ENCODE measurements at places on chromosomes 3 and 15.
A peak's percentile ranks its signal among the peaks of the same experiment; 100 is the strongest.

GRCh38 chr3:37223141-37223558 is 48.8 kb upstream of the LRRFIP2 start:
- no peak for DNase-seq

DNA sequence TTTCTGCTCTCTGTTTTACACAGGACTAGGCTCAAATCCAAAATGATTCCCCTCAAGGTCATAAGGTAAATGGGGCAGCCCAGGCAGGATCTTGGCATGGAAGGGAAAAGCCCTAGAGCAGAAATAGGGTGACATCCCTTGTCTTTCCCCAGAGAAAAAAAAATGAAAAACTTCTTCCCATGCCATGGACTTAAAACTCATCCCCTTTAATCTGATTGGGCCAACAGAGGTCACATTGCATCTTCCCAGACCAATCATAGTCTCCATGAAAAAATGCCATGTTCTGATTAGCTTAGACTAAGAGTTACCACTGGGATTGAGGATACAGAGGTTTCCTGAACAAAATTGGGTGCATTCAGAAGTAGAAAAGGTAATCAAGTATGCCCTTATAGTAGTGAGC is 241.3 kb upstream of the LRTM1 start:
- DNase-seq = no peak

- DNase-seq = no peak
Observed at GRCh38 chr3:5294356-5294755, 106.8 kb downstream of the EDEM1 start.

- DNase-seq = no peak
Observed at GRCh38 chr15:78265752-78266224, 1.4 kb downstream of the DNAJA4 start.

GRCh38 chr3:155281912-155282311 is 11.6 kb downstream of the STRIT1 start:
- no peak for DNase-seq

DNA sequence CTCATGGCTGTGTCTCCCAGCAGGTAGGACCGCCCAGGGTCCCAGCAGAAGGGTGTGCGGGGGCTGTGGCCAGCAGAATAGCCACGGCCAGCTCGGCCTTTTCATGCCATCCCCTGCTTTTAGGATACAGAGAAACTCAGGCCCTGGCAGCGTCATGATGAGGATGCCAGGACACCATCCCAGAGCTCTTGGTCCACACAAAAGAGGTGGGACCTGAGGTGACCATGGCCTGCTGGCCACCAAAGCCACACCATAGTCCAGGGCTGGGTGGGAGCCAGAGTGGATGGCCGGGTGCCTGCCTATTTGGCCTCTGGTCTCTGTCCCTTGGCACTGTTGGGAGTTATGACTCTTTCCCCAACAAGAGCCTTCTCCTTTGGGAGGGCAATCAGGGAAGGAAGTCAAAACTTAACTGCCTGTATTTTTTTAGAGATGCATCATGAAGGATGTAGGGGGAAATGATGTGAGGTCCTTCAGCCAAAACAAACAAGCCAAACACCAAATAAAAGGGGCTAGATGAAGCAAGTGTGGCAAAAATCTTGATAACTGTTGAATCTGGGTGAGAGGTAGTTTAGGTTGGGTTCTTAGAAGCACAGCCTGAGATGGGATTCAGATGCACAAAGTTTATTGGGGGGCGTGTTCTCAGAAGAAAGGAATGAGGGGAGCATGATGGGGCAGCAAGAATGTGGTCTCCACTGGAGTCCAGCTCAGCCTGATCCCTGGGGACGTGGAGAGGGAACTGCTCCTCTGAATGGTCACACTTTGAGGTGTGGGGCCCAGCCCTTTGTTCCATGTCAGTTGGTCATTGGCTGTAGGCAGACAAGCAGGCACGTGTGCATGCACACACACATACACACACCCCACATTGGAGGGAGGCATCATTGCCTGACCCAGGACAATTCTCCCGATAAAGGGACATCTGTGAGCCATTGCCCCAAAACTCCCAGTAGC is 33.2 kb downstream of the SMAD6 start:
- DNase-seq = no peak

DNA sequence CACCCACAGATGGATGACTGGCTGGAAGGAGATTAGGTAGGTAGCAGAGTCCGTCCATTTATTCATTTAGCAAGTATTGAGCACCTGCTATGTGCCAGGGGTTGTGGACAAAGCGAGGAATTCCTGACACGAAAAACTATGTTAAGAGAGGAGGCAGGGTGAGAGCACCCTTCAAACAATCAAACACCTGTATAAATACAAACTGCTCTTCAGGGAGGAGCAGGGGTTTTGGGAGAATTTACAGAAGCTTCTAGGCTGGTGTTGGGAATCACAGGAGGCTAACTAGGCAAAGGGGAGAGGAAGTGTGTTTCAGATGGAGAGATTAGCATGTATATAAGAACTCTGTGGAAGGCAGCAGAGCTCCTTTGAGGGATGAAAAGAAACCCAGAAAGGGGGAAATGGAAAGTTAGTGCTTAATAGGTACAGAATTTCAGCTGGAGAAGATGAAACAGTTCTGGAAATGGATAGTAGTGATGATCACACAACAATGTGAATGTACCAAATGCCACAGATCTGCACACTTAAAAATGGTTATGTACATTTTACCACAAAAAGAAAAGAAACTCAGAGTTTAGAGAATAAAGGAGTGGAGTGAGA is 805 bp upstream of the SEC22C start:
- DNase-seq = no peak

DNA sequence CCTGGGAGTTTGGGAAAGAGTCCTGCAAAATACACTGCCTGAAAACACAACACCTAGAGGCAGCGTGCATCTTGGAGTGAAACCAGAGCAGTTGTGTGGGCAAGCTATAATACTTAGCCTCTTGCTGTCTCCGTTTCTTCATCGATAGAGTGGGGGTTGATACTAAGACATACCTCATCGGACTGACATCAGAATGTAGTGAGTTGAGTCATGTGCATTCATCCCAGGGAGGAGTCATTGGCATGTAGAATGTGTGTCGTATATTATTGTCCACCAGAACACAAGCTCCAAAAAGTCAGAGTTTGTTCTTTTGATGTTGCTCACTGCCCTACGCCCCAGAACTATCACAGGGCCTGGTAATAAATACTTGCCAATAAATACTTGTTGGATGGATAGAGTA is 4.3 kb downstream of the SNTN start:
- no peak for DNase-seq

DNA sequence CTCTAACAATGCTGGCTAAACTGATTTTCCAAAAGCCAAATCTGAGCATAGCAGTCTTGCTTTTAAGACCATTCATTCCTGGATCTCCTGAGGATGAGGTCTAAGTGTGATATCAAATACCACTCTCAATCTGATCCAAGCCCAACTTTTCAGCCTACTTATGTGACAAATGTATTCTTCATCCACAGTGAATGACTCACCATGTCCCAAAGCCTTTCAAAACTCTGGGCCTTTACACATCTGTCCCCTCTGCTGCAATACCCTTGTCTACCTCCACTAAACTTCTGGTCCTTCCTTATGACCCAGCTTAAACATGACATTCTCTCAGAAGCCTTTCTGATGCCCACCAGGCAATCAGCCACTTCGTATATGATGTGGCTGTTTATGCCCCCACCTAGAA is 4.6 kb downstream of the ANAPC13 start:
- no peak for DNase-seq

- DNase-seq = no peak
Observed at GRCh38 chr3:153866901-153867300, 254.3 kb upstream of the ARHGEF26 start.

DNA sequence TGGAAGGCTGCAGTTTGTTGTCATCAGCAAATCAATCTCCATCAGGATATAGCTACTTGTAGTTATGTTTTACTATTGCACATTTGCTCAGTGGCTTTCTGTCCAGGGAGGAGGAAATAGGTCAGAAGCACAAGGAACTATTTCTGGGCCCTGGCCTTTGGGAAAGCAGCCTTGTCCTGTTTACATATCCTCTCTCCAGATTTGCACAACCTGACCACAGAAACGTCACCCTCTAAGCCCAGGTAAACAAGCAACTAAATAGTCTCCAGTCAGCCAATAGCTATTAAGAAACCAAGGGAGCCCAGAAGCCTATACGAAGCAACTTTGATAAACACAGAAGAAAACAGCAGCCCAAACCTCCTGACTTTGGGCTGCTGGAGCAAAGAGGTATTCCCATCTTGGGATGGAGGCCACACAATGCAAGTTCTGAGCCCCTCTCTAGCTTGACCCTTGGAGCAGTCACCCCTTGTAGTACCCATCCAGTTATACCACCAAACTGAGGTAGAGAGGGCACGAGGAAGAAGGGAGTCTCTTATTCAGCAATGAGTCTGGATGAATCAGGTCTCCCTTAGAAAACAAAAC is 2.3 kb upstream of the FEM1B start:
- no peak for DNase-seq

DNA sequence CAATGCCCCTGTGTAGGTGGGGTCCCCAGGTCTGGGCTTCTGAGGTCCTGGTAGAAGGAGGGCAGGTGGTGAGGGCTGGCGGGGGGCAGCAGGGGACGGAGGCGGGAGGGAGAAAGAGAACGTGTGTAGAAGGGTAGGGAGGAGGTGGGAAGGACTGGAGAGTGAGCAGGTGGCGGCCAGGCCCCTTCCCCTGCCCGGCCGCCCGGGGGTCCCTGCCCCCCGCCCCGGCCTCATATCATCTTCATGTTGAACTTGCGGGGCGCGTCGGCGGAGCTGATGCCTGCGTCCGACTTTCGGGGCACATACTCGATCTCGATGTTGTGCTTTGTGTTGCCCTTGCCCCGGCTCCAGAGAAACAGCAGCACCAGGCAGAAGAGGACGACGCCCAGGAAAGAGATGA is 18.9 kb downstream of the LINGO1 start:
- DNase-seq = no peak

GRCh38 chr3:26807272-26807671 is 184.7 kb downstream of the LRRC3B start:
- no peak for DNase-seq

DNA sequence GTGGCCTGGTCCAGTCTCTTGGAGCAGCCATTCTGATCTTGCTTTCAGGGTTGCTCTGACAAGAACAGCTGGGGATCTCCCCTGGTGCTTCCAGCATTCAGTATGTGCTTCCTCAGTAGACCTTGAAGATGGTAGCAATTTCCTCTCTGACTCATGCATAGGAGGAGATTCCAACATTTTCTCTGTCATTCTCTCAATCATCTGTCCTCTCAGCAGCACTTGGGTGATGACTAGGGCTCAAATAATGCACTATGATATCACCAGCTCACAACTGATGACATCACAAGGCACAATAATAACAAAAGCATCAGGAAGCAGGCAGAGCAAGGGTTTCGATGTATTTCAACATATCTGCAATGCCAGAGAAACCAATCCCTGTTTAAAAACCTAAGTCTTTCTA is 52.7 kb downstream of the NFKBIZ start:
- DNase-seq = no peak

- DNase-seq = no peak
Observed at GRCh38 chr15:70292076-70292760, 194.5 kb upstream of the TLE3 start.

- no peak for DNase-seq
Observed at GRCh38 chr15:60573936-60574335, 95.0 kb upstream of the ICE2 start.

- no peak for DNase-seq
Observed at GRCh38 chr3:20136231-20136630, 49.8 kb downstream of the SGO1 start.

DNA sequence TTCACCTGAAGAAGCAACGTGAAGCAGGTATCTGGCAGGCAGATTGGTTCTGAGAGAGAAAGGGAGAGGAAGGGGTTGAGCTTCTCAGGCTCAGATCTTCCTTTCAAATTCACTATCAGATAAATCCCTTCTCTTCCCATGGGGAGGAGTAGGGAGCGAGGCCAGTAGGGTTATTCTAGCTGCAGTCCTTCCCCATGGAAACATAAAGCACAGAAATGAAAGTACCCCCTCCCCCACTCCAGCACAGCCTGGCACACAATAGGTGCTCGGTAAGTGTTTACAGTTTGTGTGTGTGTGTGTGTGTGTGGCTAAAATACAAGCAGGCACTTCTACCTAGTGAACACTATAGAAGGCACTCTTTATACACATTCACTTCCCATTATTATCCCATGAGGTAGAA is 20.8 kb upstream of the VPS8 start:
- DNase-seq = no peak

DNA sequence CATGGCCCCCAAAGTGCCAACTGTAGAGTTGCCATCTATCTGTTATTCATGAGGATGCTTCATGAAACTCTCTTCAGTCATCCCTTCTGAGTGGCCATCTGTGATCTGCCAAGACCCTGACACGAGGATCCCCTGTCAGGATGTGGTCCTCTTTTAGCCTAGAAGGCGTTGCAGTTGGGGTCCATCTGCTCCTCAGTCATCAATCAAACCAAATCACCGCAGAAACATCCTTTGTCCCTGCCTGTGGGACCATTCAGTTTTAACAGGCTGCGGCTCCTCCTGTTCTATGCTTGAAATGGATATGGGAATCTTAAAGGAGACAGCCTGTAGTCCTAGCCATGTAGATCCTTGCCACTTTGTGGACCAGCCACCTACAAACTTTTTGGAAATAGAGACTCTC is 5.9 kb upstream of the RPS27L start:
- DNase-seq = no peak

- DNase-seq = no peak
Observed at GRCh38 chr3:150898046-150898754, 7.0 kb downstream of the MINDY4B start.

DNA sequence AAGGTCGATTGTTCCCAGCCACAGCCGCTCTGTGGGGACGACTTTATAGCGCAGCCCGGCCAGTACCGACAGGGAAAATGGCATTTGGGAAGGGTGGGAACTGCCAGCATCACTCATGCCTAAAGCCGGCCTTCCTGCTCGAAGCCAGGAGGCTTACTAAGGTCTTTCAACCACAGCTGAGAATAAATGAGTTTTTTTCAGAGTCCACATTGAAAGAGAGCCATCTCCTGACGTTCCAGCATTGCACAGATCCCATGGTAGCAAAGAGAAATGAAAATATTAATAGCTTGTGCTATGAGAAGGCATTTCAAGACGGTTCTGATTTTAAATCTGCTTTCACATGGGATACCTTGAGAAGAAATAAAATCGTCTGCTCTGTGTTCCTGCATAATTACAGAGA is 230.2 kb upstream of the IGF1R start:
- no peak for DNase-seq

GRCh38 chr3:38652934-38653333 is 3.4 kb upstream of the SCN5A start:
- DNase-seq = no peak

DNA sequence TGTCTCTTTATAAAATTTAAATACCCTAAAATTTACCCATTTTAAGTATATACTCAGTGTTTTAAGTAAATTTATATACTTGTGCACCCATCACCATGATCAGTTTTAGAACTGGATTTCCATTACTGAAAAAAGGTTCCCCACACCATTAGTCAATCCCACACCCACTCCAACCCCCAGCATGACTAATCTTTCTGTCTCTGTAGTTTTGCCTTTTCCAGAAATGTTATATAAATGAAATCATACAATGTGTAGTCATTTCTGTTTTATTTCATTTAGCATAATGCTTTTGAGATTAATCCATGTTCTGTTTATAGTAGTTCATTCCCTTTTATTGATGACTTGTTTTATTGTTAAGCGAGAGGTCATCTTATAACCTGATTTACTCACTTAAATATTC is 66.1 kb upstream of the LIMD1 start:
- peak; percentile 47 for DNase-seq

All from stimulated activated CD8-positive, alpha-beta memory T cell treated with anti-CD3 and anti-CD28 coated beads, Interleukin-7, amount 100 ng/mL, for 48 hours (primary cell).